ENCODE measurements at places on chromosomes 5 and 9. TPM values are rescaled to one million over a fixed set of nuclear protein-coding genes. Genes with fewer than 3 reads are reported as not detected.

The GLDC gene
- total RNA-seq, result 13.5 TPM

The SARDH gene
- 1.6 TPM for total RNA-seq

The PCDHB16 gene
- total RNA-seq, result 5.3 TPM

The RETREG1 gene
- total RNA-seq, result 73.0 TPM

The FGD3 gene
- total RNA-seq, result 17.9 TPM
